ENCODE measurements at places on chromosomes 12 and 14.

DNA sequence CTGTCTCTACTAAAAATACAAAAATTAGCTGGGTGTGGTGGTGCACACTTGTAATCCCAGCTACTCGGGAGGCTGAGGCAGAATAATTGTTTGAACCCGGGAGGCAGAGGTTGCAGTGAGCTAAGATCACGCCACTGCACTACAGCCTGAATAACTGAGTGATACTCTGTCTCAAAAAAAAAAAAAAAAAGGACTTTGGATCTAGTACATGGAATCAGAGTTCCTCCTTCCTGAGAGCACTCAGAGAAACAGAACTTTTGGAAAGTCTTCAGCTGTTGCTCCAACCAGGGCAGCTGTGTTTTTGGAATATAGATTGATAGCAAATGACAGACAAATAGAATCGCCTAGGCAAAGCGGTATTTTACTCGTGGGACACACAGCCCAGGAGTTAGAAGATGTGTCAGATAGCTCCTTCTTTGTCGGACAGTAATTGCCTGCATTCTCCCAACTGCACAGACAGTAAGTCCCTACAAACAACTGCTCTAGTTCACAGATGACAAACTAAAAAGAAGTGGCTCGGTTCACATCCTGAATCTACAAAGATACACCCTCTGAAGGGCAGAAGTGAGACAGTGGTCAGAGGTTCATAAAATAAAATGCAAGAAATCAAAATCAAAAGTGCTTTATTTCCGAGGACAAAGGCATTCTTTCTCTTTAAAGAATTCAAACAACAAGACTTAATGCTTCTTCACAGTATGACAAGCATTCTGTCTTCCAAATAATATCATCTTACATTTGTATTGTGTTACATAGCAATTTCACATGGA, 17.1 kb upstream of the NEK9 start:
- no peak for DNase-seq

- no peak for DNase-seq
Observed at GRCh38 chr14:50530358-50530757, 2.0 kb downstream of the MAP4K5 start.

DNA sequence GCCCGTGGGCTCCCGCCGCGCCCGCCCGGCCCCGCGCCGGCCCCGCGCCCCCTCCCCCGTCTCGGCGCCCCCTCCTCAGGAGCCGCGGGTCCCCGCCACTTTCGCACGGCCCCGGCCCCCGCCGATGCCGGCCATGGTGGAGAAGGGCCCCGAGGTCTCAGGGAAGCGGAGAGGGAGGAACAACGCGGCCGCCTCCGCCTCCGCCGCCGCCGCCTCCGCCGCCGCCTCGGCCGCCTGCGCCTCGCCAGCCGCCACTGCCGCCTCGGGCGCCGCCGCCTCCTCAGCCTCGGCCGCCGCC, 263 bp downstream of the RCOR1 start:
- DNase-seq = no peak

DNA sequence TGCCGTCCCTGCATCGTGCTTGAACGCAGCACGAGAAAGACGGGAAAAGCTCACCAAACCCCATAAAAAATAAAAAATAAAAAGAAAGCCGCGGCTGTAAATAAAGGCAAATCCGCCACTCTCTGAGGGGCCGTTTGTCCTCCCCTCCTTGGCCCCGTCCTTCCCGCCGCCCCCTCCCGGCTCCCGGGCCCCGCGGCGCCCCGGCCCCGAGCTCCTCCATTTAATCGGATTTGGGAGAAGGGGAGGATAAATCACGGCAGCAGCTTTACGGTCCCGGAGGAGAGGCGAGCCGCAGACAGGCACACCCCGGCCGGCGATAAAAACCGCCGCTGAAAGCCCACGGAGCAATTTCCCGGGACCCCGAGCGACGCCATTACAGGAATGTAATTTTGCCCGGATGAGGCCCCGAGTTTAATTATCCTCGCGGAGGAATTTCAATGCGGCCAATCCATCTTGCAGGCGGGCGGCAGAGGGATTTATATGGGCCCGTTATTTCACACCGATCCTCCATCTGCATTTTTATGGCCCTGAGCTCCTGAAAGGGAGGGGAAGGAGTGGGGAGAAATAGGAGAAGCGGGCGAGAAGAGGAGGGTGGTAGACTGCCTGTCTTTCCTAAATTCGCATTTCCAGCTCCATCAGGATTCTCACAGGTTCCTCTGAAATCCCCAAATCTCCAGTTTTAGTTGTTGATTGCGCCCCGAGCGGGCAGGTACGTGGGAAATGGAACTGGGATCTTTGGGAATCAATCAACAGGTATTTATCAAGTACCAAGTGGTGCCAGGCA, 1.3 kb upstream of the ATP5MC2 start:
- DNase-seq = no peak

GRCh38 chr14:60085085-60085484, 6.6 kb upstream of the PCNX4 start:
- no peak for DNase-seq

GRCh38 chr12:71477609-71478008, 38.0 kb downstream of the LGR5 start:
- DNase-seq = no peak

- DNase-seq = no peak
Observed at GRCh38 chr14:51789114-51789513, 71.3 kb upstream of the GNG2 start.

GRCh38 chr14:89215531-89215930, 201.5 kb downstream of the FOXN3 start:
- no peak for DNase-seq

- DNase-seq = no peak
Observed at GRCh38 chr12:101455685-101456084, 19.5 kb upstream of the SPIC start.

DNA sequence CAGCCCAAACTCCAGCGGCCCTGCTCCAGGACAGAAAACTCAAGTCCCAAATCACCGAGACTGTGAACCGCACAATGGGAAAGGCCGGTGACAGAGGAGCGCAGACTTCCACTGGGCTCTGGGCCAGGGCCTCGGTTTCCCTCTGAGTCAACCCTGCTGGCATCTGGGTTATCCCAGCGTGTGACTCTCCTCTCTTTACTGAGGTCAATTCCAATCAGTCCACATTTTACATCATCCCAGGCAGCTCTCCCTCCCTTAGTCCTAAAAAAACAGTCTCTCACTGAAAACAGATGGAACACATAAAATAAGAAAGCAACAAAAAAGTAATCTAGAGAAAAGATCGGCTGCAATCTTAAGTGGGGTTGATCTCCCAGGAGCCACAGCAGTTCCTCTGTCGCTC, 36.9 kb downstream of the ITPK1 start:
- DNase-seq = no peak

GRCh38 chr14:57058319-57058718, 210.4 kb downstream of the EXOC5 start:
- DNase-seq = no peak

- DNase-seq = no peak
Observed at GRCh38 chr14:42884100-42884499, 1277.4 kb downstream of the LRFN5 start.

- no peak for DNase-seq
Observed at GRCh38 chr12:128111951-128112350, 155.0 kb upstream of the TMEM132C start.

- no peak for DNase-seq
Observed at GRCh38 chr12:47717046-47717442, 8.2 kb downstream of the ENDOU start.

GRCh38 chr14:31716208-31716607, 155.0 kb downstream of the NUBPL start:
- no peak for DNase-seq

DNA sequence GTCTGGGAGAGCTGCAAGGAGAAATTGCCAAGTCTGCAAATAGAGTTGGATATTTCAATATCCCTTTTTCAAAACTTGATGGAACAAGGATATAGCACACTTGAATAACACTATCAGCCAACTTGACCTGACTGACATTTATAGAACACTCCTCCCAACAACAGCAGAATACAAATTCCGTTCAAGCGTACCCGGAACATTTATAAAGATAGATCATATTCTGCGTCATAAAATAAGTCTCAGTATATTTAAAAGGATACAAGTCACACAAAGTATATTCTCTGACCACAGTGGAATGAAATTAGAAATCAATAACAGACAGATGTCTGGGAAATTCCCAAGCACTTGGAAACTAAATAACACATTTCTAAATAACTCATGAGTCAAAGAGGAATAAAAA, 29.0 kb upstream of the MEG3 start:
- DNase-seq = no peak

- no peak for DNase-seq
Observed at GRCh38 chr12:103457471-103457870, 38.3 kb downstream of the C12orf42 start.

GRCh38 chr14:48792376-48793024, 793.7 kb downstream of the RPS29 start:
- no peak for DNase-seq

- no peak for DNase-seq
Observed at GRCh38 chr12:2417481-2418160, 364.8 kb downstream of the CACNA1C start.

DNA sequence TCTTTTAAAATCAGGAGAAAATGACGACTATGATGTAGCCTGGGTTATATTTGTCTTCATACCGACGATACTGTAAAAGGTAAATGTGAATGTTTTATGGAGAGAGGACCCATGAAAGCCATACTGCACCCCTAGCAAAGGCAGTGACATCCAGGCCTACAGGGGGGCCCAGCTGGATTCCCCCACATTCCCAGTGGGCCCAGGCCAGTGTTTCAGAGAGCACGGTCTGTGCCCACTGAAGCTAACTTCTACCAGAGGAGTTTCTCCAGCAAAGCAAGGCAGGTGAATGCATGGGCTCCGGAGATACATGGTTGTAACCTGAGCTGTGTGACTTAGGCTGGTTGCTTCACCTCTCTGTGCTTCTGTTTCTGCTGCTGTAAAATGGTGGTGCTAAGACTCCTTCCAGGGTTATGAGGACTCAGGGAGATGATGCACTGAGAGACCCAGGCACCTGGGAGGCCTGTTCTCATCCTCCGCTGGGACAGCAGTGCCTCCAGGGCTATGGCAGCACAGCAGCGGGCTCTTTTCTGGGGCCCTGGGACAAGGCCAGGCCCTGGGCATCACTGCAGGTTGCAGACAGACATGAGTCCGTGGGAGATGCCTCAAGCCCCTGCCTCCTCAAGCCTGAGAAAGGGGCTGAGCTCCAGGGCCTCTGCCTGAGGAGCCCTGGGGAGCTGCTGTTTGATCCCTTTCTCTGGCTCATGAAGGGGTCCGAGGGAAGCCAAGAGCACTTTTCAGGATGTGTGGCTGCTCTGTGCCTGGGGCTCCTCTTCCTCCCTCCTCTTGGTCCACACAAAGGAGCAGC, 73.7 kb downstream of the SERPINA3 start:
- DNase-seq = no peak

GRCh38 chr12:3803865-3804472, 51.1 kb upstream of the CRACR2A start:
- peak; percentile 29 for DNase-seq

GRCh38 chr14:88003425-88003824, 1.5 kb upstream of the GPR65 start:
- no peak for DNase-seq

GRCh38 chr12:100267603-100268281, 765 bp downstream of the SCYL2 start:
- DNase-seq = no peak

DNA sequence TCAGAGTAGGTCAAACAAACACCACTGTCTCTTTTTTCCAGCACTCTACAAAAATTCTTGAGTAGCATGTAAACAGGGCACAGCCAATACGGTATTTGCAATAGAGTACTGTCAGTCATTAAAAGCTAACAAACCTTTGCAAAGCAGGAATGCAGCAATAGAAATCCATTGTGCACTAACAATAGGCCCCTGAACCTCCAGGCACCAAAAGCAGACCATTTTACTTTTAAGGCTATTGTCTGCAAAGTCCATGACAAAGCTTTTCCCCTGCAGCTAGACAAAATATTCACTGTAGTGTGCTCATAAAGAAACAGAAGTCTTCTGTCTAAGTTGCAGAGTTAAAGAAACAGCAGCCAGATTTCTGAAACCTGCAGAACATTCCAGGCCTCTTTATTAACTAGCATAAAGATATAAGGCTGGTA, 191.9 kb downstream of the SOX5 start:
- no peak for DNase-seq

- peak; percentile 83 for DNase-seq
Observed at GRCh38 chr12:48924617-48925303, 532 bp downstream of the FKBP11 start.

DNA sequence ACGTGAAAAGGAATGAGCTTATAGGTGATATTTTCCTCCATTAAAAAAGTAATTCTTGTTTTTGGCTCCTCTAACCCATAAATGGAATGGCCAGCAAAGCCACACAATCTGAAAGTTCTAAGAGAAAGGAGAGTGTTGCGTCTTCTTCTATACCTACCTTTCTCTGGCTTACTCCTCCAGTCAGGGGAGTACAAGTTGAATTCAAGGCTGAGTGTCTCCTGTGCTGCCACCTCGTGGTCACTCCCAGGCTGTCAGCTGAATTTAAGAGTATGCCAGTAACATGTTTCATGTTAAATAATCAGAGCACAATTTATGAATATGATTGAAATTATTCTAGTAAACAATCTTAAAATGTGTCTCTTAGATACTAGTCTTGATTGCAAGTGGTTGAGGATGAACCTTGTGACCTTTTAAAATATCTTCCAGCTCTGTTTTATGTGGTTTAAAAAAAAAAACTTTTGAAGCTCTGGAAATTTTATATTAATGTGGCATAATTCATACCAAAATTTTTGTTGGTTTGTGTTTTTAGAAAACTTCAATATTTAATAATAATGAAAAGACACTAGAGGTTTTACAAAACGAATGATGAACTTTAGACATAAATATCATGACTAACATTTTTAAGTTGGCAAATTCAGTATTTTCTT, 31.7 kb downstream of the PTHLH start:
- peak; percentile 48 for DNase-seq

- no peak for DNase-seq
Observed at GRCh38 chr12:107320033-107320928, 226.9 kb upstream of the CRY1 start.

GRCh38 chr14:78829274-78829673, 659.1 kb downstream of the NRXN3 start:
- no peak for DNase-seq

DNA sequence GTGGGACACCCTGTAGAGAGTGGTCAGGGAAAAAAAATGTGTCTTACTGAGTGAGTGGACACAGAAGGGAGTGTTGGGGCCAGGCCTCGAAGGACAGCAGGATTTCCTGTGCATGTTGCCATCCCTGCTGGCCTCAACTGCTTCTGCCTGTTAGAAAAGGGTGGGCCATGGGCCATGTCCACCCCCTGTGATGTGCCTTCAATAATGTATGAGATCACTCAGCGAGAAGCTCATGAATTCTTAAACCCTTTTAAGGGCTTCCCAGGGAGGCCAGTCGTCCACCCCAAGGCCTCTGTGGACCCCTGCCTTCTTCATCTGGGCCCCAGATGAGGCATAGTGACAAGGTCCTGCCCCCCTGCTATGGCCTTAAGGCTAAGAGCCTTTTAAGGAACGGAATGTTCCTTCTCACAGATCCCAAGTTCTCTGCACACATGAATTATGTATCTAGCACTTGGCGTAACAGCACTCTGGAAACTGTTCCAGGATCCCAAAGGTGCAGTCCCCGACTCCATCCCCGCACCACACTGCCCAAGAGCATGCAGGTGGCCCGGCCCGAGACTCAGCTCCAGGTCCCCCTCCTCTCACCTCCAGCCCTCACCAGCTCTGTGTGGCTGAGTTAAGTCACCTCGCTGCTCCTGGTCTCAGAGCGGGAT, 8.9 kb upstream of the C14orf132 start:
- DNase-seq = no peak

GRCh38 chr12:52248541-52249461, 15.8 kb downstream of the KRT7 start:
- DNase-seq = no peak

- DNase-seq = no peak
Observed at GRCh38 chr12:84034871-84035270, 877.7 kb downstream of the SLC6A15 start.

Data from GM19239 (cell line).